Stimulated activated effector memory CD8-positive, alpha-beta T cell treated with anti-CD3 and anti-CD28 coated beads, Interleukin-12 subunit alpha, Interleukin-12 subunit beta, amount 100 ng/mL, for 72 hours (primary cell): ENCODE measurements at places on chromosomes 1 and 21.

- peak; percentile 65 for DNase-seq
Observed at GRCh38 chr1:154386643-154387352, 18.3 kb upstream of the IL6R start.

DNA sequence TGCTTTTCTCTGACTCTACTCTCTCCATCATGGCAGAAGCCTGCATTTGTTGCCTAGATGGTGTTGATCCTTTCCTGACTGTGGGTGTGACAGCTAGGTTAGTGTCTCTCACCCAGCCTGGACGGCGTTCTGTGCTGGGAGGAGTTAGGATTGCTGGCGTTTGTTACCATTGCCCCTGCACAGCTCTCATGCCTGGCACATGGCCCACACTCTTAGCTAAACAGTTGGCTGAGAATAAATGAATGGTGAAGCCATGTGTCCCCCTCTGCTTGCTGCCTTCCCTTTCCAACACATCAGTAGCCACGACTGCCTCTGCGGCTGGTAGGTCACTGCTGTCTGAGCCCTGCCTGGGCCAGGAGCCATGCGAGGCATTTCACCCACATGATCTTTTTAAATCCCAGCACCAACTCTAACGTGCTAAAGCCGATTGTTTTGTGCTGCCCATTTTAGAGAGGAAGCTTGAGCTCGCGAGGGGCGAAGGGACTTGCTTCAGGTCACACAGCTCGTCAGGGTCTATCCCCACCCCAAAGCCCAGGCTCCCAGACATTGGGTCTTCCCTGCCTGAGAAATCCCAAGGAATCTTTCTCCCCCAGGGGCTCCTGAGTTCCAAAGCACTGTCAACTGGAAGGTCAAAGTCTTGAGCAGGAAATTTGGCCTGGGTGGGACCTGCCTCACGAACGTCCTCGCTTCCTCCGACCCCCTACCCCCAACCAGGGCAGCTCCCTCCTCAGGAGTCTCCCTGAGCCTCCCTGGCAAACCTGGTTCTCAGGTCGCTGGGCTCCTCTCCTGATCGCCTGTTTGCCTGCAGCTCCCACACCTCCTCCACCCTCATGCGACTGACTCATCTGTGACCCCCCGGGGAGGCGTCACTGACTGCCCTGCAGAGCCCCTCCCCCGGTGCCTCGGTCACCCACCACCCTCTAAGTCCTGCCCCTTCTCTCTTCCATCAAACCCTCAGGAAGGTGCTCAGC, 271.7 kb upstream of the C1orf174 start:
- no peak for DNase-seq

DNA sequence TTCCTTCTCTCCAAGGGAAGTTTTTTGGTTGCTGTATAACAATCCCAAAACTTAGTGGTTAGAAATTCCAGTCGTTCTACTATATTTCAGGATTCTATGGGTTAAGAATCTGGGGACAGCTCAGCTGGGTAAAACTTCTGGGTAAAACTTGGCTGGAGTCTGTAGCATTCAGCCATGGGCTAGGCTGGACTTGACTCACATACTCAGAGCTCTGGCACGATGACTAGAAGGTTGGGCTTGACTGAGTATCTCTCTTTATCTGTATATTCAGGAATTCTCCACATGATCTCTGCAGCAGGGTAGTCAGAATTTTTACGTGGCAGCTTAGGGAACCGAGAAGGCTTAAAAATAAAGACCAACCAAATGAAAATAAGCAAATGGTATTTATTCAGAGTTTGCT, 28.2 kb upstream of the HRNR start:
- DNase-seq: no peak

GRCh38 chr21:37253991-37254390, 13.1 kb downstream of the VPS26C start:
- no peak for DNase-seq

DNA sequence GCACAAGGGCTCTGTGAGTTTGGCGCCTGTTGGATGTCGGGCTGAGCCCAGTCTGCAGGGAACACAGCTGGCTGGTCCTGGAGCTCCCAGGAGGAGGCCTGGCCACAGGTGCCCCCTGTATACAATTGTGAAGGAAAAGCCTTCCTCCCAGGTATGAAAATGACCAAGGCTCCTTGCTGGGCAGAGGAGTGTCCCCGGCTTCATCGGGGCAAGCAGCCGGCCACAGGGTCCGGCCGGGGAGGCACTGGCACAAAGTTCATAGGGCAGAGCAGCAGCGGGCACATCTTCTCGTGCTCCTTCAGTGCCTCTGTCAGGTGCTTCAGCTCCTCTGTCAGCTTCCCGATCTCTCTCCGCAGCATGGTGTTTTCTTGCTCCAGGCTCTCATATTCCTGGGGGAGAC, 13.0 kb downstream of the BATF3 start:
- DNase-seq: no peak

DNA sequence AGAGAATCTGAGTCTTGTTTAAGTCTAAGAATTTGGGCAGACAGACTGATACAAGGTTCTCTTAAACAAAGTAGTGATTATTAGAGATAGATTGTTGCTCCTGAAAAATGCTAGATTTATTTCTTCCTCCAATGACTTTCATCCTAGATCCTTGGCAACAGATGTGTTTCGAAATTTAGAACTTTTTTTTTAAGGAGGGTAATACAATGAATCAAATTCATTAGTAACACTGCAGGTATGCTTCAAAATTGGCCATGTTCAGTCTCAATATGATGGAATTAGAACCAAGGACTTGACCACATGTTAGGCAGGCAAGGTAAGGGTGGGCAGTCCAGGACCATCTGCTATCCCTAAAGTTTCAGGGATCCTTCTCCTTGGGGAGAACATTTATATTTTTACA, 4.5 kb upstream of the LCE1F start:
- no peak for DNase-seq

GRCh38 chr1:172708452-172708851, 49.5 kb downstream of the FASLG start:
- peak; percentile 68 for DNase-seq
